ENCODE measurements at places on chromosomes 11 and 22. TPM values are rescaled to one million over a fixed set of nuclear protein-coding genes. Genes with fewer than 3 reads are reported as not detected.

DNA sequence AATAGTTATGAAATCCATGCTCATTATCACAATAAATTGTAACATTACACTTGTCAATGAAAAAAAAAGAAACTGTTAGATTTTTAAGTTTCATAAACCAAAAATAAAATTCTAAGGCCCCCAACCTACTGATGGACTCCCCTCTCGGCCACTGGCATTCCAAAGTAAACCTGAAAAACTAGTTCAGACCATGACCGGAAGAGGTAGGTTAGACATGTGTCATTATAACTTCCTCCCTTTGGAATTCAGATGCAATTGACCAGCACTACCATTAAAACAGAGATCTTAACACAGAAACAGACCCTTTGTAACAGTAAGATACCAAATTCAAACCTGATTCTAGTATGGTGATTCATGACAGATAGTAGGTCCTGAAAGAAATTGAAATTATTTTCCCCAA is 12.9 kb downstream of the OR10A6 start:
- no peak for DNase-seq

GRCh38 chr11:128417607-128418324 is 169.6 kb downstream of the ETS1 start:
- no peak for DNase-seq

Gene TTC12
- 2.2 TPM for total RNA-seq

GRCh38 chr11:19728436-19728835 is 15.8 kb downstream of the NAV2 start:
- DNase-seq, result no peak

GRCh38 chr11:58165504-58166106 is 23.3 kb upstream of the OR9Q2 start:
- DNase-seq, result no peak

Gene SNX19
- total RNA-seq, result 64.7 TPM

Gene GRIK4
- total RNA-seq, result 0.19 TPM

DNA sequence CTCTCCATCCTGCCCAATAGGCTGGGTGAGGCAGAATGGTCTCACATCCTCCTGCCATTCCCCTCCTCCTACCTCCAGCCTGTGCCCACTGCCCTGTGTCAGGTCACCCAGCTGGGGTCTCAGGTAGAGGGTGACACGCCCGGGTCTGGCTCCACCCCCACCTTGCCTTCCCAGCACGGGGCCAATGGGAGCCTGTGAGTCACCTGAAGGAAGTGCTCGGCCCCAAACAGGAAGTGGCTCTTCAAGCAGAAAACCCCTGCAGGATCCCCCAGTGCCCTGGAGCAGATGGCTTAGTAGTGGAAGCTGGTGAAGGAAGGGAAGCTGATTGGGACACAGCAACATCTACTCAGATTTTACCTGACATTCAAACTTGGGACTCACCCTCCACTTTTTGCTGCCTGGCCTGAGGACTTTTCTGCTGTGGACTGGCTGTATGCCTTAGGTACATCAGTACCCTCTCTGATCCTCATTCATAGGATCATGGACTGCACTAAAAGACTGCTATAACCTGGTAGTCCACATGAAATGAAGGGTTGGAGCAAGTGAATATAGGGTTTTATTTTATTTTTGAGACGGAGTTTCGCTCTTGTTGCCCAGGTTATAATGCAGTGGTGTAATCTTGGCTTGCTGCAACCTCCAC is 33.4 kb downstream of the GDPD5 start:
- no peak for DNase-seq

Gene FOLH1
- 0.95 TPM for total RNA-seq

Gene TRPC6
- total RNA-seq, result 1.6 TPM

Gene CNGA4
- not detected for total RNA-seq

DNA sequence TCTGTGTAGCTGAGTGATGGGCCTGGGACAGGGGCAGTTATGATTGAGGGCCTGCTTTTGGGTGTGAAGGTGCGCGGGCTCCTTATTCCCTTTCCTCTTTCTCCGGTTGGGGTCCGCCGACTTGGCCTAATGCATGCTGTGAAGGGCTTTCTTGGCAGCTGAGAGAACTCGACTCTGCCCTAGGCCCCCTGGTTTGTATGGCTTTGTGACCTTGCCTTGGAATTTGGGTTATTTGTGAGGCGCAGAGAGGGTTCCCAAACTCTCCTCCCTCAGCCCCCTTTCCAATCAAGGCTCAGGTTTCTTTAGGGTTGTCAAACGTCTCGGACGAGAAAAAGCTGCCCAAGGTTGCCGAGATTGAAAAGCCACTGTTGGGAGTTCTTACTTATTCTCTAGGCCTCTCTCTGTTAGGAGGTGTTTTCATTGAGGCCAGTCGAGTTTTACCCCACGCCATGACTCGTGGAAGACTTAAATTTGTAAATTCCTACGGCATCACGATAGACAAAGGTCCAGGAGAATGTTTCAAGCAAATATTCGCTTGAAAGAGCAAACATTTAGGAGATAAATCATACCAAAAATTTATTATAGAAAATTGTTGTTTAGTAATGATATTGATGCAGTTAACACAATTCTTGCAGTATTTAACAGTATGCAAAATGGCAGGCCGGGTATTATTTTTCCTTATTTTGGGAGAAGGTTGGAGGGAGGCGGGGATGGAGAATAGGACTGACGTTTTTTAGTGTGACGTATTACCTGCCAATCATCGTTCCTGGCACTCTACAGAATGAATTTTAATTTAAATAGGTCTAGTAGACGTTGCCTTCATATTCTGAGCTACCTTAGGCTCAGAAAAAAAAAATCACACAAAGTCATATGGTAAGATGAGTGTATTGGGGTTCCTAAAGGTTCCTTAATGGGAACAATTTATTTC is 689 bp downstream of the PDHX start:
- no peak for DNase-seq

Gene MSANTD4
- total RNA-seq, result 3.0 TPM

Gene FGF4
- not detected for total RNA-seq
